ENCODE measurements at places on chromosomes 7 and 10.

- no peak for DNase-seq
Measured at GRCh38 chr10:132035476-132035875, 30.3 kb upstream of the JAKMIP3 start.

DNA sequence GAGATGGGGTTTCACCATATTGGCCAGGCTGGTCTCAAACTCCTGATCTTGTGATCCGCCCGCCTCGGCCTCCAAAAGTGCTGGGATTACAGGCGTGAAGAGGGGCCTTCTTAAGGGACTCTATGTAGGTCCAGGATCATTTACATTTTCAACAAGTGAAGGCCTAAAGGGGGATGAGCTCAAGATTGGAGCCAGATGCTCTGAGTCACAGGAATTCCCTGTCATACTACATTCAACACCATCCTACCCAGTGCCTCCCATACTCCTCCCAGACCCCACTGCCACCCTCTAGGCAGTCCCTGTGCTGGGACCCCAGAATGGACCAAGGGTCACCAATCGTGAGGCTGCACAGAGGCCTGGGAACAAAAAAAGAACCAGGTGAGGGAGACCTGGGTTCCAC lies 29.9 kb downstream of the CYTH3 start:
- DNase-seq, result no peak

- DNase-seq, result no peak
Measured at GRCh38 chr7:24390376-24391157, 106.6 kb downstream of the NPY start.

GRCh38 chr7:137592232-137592896 lies 248.8 kb upstream of the PTN start:
- no peak for DNase-seq

DNA sequence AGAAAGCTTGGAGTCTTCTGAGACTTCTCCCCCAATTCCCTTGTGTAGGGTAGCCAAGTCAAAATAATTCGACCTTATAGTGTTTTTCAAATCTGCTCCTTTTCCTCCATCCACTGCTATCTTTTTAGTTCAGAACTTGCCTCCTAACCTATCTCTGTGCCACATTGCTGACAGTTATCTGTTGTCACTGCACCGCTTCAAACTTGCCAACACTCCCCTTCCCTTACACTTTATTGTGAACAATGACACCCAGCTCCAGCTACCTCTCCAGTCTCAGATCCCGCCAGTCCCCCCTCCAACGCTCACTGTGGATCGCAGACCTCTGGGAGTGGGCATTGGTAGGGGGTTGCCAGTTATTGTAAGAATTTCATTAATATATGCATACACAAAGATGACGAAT lies 16.3 kb upstream of the HPS1 start:
- no peak for DNase-seq

- no peak for DNase-seq
Measured at GRCh38 chr7:130099331-130099730, 29.0 kb downstream of the KLHDC10 start.

GRCh38 chr7:64870656-64871055 lies 32.4 kb upstream of the ZNF273 start:
- no peak for DNase-seq

DNA sequence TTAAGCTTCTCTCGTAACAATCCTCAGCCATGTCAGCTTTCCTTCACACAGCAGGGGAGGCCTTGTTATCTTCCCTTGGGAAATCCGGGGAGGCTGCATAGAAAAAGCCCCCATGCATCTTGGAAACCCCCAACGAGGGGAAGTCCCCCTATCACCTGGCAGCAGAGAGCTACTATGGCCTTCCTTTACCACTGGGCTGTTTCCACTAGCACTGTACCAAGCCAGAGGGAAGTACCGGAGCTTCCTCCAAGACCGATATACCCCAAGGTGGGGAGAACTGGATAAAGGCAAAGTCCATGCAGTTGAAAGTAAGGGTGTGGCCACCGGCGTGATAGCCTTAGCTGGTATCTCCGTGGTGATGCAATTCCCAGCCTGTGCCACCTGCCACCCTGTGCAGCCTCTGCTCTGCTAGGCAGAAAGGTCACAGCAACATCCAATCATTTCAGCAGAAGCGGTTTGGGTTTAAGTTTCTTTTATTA lies 4.4 kb upstream of the CLIP2 start:
- DNase-seq, result no peak

GRCh38 chr7:886626-887487 lies 10.5 kb downstream of the GET4 start:
- DNase-seq, result no peak

DNA sequence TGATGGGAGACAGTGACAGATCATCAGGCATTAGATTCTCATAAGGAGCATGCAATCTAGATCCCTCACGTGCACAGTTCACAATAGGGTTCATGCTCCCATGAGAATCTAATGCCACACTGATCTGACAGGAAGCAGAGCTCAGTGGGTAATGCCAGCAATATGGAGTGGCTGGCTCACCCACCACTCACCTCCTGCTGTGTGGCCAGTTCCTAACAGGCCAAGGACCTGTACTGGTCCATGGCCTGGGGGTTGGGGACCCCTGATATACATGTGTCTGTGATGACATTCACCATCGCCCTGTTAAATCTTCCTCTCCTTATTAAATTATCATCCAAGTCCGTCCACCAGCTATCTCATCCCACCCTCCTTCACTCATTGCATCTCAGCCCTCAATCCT lies 118.4 kb downstream of the TEX36 start:
- no peak for DNase-seq

DNA sequence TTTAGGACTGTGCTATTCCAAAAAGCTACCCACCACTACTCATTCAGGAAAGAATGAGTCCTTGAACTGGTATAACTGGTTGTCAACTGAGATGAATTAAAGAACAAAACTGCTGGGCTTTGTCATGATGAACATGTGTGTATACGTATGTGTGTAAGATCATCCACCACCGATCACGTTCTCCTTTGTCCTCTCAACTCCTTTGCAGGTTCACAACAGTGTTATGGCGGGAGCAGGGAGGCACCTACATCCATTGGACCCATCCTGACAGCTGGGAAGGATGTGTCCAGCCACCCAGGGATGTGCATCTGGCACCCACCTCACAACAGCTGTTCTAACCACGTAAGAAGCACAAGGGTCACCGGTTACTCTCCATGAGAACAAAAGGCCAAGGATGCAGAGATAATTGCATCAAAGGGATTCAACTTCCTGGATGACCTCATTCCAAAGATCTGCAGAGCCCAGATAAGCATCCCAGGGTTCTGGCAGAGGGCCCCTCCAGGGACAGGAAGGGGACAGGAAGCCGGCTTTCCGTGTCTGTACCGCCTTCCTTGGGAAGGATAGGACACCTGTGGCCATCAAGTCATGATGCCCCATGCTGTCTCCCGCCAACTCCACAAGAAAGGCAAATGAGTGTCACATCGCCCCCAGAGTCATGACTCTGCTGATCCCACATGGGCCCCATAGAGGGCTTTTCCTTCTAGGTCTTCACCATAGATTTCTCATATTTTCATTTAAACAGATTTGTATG lies 66.1 kb downstream of the STEAP1B start:
- no peak for DNase-seq

DNA sequence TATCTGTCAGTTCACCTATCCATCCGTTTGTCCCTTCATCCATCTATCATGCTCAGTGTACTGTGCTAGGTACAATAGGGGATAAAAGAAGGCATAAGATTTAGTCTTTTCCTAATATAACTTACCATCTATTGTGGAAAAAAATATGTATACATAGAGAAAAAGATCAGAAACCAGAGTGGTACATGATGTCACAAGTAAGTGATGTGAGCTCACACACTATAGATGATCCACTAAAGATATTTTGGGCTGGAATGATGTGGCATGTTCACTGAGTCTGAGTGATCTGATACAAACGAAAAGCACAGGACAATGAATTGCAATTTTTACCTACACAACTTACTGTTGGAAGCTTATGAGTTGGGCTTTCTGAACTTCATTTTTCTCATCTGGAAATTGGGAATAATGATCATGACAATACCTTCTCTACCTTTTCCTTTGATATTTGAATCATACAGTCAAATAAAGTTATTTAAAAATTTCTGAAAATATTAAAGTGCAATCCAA lies 2.7 kb upstream of the TFAM start:
- no peak for DNase-seq

DNA sequence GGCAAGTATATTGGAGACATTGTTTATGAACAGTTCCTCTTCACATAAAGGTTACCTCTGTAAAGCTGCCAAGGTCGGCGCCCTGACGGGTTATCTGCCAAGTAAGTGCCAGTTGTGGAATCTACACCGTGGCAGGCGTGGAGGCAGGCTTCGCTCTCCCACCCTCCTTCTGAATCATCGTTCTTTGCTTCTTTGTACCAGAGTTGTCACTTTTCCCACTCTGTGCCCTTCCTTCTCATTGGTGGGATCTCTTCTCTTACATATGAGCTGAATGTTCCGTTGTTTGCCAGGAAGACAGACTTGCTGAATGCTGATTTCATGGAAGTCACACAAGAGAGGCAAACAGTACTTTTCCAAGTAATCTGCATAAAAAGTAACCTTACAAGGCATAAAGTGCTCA lies 40.6 kb upstream of the PTPRZ1 start:
- DNase-seq, result no peak

GRCh38 chr7:5455175-5455574 lies 31.5 kb upstream of the TNRC18 start:
- DNase-seq, result no peak

Measured in stimulated activated CD8-positive, alpha-beta memory T cell treated with anti-CD3 and anti-CD28 coated beads, Interleukin-15, amount 100 ng/mL, for 48 hours (primary cell).